ENCODE measurements at places on chromosomes 7 and 10.

- no peak for DNase-seq
These were observed 56.7 kb upstream of the SEMA3A start for GRCh38 chr7:84251277-84251781.

- DNase-seq: no peak
These were observed 55.8 kb downstream of the INPP5A start for GRCh38 chr10:132593389-132593788.

- no peak for DNase-seq
These were observed 171.1 kb upstream of the FZD1 start for GRCh38 chr7:91093181-91093580.

- DNase-seq: no peak
These were observed 3.4 kb downstream of the KLF6 start for GRCh38 chr10:3781468-3782145.

GRCh38 chr7:50815138-50815537 lies 32.4 kb upstream of the GRB10 start:
- DNase-seq: no peak

DNA sequence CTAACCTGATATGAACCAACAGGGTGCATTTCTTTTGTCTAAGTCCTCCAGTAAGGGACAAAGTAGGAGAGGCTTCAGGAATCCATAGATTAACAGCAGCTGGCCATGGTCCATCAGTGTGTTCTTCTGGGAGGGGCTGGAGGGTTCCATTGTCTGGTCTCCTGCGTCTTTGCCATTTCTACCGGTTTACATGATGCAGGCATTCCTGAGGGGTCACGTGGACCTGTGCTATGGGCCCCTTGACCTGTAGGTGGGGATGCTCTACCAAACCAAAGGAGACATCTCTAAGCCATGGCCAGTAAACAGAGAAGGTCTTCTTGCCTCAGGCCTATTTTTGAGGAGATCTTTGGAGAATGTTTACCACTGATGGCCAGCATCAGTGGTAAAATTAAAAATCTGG lies 28.7 kb upstream of the HABP2 start:
- no peak for DNase-seq

- DNase-seq: peak; percentile 21
These were observed at the start of gene MLXIPL for GRCh38 chr7:73623798-73624668. Gene MLXIPL, minus strand, starts transcription at chr7:73624522. Its CDS starts 30 bp downstream, at chr7:73624492.

GRCh38 chr10:8039321-8039881 lies 15.1 kb upstream of the GATA3 start:
- DNase-seq: no peak

DNA sequence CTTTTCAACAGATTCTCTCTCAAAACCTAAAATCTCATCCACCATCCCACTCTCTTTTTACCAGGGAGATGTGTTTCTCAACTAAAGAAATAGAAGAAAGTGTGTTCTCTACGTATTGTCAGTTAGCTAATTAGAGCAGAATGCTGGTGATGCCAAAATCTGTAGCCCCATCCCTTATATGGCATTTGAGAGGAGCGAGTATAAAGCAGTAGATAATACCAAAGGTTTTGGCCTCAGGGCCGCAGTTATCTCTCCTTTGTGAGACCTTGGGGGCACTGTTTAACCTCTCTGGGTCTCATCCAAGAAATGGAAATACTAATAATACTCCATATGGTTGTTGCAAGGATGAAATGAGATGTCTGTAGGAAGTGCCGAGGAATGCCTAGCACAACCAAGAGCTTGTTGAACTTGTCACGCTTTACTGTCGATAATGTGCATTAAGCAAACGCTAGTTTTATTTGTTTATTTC lies 456 bp upstream of the DLD start:
- DNase-seq: no peak

- no peak for DNase-seq
These were observed 34.6 kb upstream of the PLPP4 start for GRCh38 chr10:120422457-120422856.

- no peak for DNase-seq
These were observed 161.2 kb upstream of the FAM3C start for GRCh38 chr7:121557034-121557892.

DNA sequence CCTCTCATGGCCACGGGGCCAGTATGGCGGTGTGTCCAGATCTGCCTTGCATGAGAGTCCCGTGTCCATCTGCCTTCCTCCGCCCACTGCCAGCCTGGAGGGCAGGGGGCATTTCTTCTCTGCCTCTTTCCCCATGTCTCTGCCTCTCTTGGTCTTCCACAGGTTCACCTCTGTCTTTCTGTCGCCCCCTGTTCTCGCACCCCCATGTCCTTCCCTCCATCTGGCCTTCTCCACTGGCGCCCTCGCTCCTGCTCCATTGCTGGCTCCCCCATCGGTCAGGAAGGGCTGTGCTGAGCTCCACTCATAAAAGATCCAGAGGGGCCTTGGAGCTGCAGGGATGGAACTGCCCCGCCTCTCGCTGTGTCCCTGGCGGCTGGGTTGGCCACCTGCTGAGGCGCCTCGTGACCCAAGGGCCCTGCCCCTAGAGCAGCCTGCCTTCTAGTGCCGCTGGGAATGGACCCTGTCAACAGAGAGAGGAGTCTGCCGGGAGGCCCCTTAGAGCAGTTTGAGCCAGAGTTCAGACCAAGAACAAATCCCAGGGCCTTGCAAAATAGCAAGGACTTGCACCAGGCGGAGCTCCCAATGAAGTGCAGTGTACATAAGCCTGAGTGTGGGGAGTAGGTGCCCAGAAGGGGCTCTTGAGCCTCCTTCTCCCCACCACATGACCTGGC lies 42.0 kb downstream of the GOLGA7B start:
- DNase-seq: no peak

GRCh38 chr10:35136263-35136815 lies 9.7 kb downstream of the CREM start:
- no peak for DNase-seq

DNA sequence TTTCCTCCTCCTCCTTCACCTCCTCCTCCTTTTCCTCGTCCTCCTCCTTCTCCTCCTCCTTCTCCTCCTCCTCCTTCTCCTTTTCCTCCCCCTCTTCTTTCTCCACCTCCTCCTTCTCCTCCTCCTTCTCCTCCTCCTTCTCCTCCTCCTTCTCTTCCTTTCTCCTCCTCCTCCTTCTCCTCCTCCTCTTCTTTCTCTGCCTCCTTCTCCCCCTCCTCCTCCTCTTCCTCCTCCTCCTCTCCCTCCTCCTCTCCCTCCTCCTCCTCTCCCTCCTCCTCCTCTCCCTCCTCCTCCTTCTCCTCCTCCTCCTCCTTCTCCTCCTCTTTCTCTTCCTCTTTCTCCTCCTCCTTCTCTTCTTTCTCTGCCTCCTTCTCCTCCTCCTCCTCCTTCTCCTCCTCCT lies 13.6 kb downstream of the PLXNA4 start:
- DNase-seq: no peak

DNA sequence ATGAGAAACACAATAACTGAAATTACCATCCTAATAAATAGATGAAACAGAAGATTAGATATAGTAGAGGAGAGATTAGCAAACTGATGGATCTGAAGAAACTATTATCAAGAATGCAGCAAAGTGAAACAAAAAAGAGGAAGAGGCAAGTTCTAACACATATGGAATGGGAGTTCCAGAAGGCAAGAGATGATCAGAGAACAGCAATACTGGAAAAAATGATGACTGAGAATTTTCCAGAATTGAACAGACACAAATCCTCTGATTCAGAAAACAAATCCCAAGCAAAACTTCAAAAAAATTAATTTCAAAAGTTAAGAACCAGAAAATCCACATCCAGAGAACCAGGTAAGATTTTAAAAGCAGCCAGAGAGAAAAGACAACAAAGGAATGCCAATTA lies 20.2 kb upstream of the CYREN start:
- DNase-seq: no peak

DNA sequence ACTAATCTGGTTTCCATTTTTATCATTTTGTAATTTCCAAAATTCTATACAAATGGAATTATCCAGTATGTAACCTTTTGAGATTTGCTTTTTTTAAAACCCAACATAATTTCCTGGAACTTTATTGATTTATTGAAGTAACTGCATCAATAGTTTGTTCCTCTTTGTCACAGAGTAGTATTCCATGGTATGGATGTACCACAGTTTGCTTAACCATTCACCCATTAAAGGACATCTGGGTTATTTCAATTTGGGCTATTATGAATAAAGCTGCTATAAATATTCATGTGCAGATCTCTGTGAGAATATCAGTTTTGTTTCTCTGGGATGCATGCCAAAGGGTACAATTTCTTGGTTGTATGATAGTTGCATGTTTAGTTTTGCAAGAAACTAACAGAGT lies 2.9 kb downstream of the GPNMB start:
- no peak for DNase-seq

- no peak for DNase-seq
These were observed 23.3 kb downstream of the YAE1 start for GRCh38 chr7:39589323-39590111.

DNA sequence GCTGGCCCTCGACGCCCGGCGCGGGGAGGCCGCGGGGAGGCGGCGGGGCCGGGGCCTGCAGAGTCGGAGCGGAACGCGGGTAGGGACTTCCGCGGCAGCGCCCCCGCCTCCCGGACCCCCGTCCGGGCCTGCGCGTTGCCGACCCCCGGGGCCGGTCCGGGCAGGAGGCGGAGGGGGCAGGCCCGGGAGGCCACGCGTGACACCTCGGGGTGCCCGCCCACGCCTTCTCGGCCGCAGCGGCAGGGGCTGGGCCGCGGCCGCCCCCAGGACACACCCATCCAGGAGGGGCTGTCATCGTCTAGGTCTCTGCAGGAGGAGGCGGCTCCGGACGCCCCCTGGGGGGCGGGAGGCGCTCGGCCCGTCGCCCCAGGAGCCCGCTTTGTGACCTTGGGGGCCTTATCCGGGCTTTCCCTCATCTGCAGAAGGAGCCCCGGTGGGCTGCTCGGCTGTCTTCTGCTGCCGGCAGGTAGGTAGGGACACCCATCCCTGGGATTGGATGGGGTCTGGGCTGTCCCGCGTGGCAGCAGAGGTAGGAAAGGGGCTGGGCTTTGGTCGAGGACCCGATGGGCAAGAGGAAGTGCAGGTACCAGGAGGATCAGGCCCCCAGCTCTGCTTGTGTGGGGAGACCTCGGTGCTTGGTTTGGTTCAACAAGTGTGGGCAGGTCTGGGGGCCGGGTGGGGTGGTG lies 569 bp downstream of the ZNF316 start:
- peak; percentile 68 for DNase-seq

DNA sequence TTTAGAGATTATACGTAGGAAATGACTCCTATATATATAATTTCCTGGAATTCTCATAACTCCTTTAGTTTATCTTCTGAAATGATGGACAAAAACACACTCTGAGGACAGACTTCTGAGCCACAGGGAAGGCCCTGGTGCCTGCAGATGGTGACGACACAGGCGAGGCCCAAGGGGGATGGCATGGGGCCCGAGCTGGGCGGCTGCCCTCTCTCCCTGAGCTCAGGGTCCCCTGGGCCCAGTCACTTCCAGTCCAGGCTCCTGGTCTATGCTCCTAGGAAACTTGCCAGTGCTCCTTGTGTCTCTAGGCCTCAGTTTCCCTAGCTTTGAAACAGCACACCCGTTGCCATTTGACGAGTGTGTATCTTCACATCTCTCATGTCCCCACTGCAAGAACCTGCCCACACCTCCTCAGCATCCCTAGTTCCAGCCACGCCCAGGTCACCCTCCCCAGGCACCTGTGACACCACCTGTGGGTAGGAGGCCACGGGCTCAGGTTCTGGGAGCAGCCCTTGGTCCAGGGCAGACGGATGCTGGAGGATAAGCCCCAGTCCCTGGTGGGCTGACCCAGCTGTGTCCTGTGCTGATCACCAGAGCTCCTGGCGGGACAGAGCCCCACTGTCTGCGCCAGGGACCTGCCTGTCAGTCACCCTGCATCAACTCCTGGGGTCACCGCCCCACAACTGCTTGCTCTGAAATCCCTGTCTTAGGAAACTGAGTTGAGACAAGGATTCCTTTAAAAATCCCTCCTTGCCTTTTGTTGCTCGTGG lies 23.4 kb upstream of the SHH start:
- DNase-seq: no peak

- DNase-seq: no peak
These were observed 156.7 kb upstream of the NPVF start for GRCh38 chr7:25384788-25385505.

DNA sequence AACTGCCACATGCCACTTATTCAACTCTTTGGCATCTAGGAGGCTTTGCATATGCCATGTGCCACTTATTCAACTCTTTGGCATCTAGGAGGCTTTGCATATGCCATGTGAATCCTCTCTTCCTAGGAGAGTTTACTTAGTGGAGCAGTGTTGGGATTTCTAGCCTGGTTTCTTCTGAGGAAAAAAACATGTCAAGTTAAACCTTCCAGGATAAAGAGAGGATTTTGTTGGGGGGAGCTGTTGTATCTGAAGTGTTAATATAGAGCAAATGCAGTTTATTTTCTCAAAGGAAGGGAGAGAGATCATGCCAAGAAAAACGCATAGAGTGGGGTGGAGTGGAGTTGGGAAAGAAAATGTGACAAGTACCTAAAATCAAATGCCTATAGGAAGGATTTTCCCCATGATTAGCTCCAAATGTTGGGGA lies 91.5 kb downstream of the MCU start:
- no peak for DNase-seq

DNA sequence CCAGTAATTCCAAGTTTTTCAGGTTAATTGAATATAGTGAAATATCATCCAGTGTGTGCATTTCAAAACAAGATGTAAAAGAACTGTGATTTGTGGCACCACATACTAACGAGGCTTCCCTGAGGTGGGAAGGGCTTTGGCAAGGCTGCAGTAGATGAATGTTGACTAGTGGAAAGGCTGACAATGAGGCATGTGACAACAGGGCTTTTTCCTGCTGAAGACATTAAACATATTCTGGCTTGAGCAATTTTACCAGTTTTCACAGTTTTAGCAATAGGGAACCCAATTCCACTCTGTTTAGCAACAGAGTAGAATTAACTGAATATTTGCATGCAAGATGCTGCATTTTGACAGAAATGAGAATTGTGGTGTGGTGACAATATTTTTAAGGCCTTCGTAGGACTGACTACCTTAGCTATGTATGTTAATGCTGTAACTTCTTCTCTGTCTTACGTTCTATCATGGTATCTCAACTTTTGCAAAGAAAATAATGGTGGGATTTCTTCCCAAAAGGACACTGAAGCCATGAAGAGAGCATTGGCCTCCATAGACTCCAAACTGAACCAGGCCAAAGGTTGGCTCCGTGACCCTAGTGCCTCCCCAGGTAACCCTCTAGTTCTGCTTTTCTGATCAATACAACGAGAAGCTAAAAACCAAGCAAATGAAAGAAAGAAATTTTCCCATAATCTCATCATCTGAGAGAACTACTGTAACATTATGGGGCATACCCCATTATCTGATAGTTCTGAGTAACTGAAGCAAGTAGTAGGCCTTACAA lies 68.5 kb downstream of the AP3M1 start:
- no peak for DNase-seq

DNA sequence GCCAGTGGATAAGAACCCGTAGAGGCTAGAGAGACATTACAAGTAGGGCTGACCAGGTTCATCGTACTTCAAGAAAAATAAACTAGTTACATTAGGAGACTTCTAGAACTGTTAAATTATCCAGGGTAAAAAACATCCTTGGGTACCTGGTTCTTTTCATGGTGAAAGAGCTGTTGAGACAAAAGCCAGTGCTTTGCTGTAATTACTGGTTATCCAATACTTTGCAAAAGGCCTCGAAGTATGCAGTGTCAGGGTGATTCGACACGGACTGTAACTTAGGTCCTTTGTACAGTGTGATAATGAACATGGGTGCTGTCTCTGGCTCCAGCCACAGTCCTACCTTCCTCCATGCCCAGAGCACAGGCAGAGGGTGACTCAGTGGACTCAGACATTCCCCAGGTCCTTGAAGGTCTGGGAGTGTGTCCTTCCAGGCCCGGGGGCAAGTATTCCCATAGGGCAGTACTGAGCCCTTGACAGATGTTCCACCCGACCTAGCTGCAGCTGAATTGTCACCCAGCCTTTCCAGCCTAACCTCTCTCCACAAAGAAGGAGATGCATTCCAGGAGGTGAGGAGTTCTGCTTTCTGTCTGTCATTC lies 123.6 kb upstream of the TMEM72 start:
- DNase-seq: no peak

GRCh38 chr7:71777278-71777677 lies 634.9 kb downstream of the CALN1 start:
- DNase-seq: no peak
